ENCODE measurements at places on chromosomes 2 and 18.

- H3K4me3 ChIP-seq: no peak overlapping the region
- H3K27me3 ChIP-seq: no peaks in the 10 kb centered on the region
- DNase-seq: no peak
These were observed 393.9 kb upstream of the TCF4 start for GRCh38 chr18:55981712-55982475.

GRCh38 chr2:144546933-144547332, 27.0 kb upstream of the ZEB2 start:
- H3K36me3 ChIP-seq: no peaks in the 10 kb centered on the region
- H3K27me3 ChIP-seq: no peaks in the 10 kb centered on the region
- H3K4me1 ChIP-seq: no peaks in the 10 kb centered on the region
- H3K27ac ChIP-seq: no peak overlapping the region

- no peak overlapping the region for H3K4me3 ChIP-seq
- no peaks in the 10 kb centered on the region for H3K36me3 ChIP-seq
- no peaks in the 10 kb centered on the region for H3K27me3 ChIP-seq
- H3K4me1 ChIP-seq: no peaks in the 10 kb centered on the region
These were observed 6.5 kb upstream of the GPR35 start for GRCh38 chr2:240618776-240619175.

GRCh38 chr2:196380575-196380974, 209.2 kb upstream of the STK17B start:
- no peak overlapping the region for H3K4me3 ChIP-seq
- no peak for DNase-seq
- H3K36me3 ChIP-seq: no peaks in the 10 kb centered on the region
- H3K27me3 ChIP-seq: no peaks in the 10 kb centered on the region

DNA sequence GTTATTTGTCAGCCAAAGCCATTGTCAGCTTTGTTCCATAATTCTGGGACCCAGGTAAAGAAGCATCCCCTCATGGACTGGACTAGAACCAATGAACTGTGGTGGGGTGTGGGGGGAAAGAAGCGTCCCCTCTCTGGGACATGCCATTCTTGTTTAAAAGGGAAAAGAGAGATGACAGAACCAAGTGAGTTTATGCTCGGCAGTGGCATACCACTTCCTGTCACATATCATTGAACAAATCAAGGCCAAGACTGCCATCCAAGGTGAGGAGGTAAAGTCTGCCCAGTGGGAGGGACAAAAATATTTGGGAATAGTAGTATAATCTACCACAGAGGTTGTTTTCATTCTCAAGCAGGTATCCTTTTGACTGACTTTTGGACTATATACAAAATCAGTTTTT, 4.7 kb upstream of the GLS start:
- H3K27ac ChIP-seq: no peak overlapping the region
- H3K4me3 ChIP-seq: no peak overlapping the region
- no peaks in the 10 kb centered on the region for H3K4me1 ChIP-seq
- no peak for DNase-seq
- H3K36me3 ChIP-seq: no peaks in the 10 kb centered on the region
- no peaks in the 10 kb centered on the region for H3K27me3 ChIP-seq

DNA sequence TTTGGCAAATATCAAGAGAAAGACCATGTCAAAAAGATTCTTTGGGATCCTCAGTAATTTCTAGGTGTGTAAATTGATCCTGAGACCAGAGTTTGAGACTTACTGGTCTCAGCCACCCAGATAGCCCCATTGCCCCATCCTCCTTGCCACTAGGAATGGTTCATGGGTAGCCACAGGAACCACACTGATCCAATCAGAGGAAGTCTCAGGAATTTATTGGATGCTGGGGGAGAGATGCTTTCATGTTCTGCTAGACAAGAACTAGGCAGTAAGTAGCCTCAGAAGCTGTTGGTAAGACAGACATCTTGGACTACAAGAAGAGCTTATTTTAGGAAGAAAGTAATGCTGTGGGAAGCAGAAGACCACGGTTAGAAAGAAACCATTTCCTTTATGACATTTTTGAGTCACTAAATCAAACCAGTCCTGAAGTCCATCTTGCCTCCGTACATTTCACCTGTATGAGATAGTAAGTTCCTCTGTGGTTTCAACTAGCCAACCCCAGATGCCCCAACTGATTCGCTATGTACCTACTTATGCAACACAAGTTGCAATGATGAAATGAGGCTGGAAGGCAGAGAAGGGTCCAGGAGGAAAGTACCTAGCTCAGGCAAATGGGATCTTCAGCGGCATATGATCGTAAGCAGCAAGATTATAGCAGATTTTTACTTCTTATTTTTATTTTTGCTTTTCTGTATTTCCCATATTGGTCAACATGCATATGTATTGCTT, 3.6 kb upstream of the ST3GAL5 start:
- DNase-seq: no peak
- H3K27me3 ChIP-seq: no peaks in the 10 kb centered on the region
- no peak overlapping the region for H3K4me3 ChIP-seq
- no peak overlapping the region for H3K27ac ChIP-seq

DNA sequence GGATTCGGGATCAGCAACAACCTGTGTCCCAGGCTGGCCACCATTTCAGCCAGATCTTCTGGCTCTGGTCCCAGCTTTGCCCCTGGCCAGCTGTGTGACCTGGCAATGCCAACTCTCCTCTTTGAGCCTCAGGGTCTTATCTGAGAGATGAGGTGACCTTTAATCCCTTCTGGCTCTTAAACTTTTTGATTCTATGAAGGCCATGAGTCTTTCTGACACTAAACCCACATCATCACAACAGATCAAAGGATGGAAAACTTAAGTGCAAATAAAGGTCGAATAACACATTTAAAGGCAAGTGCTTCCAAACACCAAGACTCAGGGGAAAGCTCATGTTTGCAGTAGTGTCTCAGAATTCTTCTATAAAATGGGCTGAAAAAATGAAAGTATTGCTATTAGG, 491.8 kb upstream of the NRP2 start:
- no peak for DNase-seq
- no peaks in the 10 kb centered on the region for H3K4me1 ChIP-seq
- H3K36me3 ChIP-seq: no peaks in the 10 kb centered on the region

DNA sequence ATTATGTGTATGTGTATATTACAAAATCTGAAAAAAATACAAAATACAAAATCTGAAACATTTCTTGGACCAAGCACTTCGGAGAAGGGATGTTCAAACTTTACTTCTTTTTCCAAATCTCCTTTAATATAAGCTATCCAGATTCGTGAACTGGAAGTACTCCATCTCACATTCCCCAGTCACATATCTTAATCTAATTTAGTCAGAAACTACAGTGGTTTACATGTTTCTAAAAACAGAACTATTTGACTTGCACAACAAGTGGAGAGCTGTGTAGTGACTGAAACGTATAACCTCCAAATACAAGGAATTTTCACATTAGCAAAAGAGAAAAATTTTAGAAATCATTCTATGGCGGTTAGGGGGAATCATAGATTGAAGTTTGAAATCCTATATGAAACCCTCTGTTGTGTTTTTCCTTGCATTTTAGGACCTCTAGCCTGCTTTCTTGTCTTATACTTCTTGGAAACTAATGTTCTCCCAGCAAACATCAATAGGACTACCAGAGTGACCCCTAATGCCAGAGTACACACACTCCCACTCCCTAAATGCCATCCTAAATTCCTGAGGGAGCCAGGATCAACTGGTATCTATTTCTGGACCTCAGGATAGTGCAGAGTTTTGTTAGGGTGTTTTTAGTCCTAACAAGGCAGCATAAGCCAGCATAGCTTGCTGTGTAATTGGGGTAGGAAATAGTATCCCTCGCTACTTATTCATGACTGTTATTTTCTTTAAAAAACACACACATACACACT, 30.2 kb upstream of the ROCK1 start:
- DNase-seq: no peak
- H3K27ac ChIP-seq: peak overlapping the region; percentile 68
- H3K36me3 ChIP-seq: no peaks in the 10 kb centered on the region
- H3K4me1 ChIP-seq: no peaks in the 10 kb centered on the region

- H3K27ac ChIP-seq: no peak overlapping the region
- DNase-seq: no peak
- peaks cover 28% of the 10 kb centered on the region for H3K4me1 ChIP-seq
- H3K36me3 ChIP-seq: no peaks in the 10 kb centered on the region
These were observed 5.5 kb downstream of the MEX3C start for GRCh38 chr18:51192026-51192425.

GRCh38 chr2:134785659-134786430, 52.6 kb upstream of the ACMSD start:
- H3K4me3 ChIP-seq: no peak overlapping the region
- no peak for DNase-seq
- no peaks in the 10 kb centered on the region for H3K27me3 ChIP-seq
- no peak overlapping the region for H3K27ac ChIP-seq
- no peaks in the 10 kb centered on the region for H3K36me3 ChIP-seq
- H3K4me1 ChIP-seq: no peaks in the 10 kb centered on the region

GRCh38 chr2:181553244-181553643, 96.1 kb downstream of the ITGA4 start:
- H3K27me3 ChIP-seq: no peaks in the 10 kb centered on the region
- no peaks in the 10 kb centered on the region for H3K4me1 ChIP-seq
- no peak overlapping the region for H3K4me3 ChIP-seq
- no peak overlapping the region for H3K27ac ChIP-seq
- H3K36me3 ChIP-seq: no peaks in the 10 kb centered on the region

- H3K4me1 ChIP-seq: peaks cover 12% of the 10 kb centered on the region
- no peaks in the 10 kb centered on the region for H3K27me3 ChIP-seq
- H3K27ac ChIP-seq: no peak overlapping the region
- H3K36me3 ChIP-seq: no peaks in the 10 kb centered on the region
- no peak overlapping the region for H3K4me3 ChIP-seq
These were observed 257.7 kb downstream of the PTGR3 start for GRCh38 chr18:74951165-74951760.

DNA sequence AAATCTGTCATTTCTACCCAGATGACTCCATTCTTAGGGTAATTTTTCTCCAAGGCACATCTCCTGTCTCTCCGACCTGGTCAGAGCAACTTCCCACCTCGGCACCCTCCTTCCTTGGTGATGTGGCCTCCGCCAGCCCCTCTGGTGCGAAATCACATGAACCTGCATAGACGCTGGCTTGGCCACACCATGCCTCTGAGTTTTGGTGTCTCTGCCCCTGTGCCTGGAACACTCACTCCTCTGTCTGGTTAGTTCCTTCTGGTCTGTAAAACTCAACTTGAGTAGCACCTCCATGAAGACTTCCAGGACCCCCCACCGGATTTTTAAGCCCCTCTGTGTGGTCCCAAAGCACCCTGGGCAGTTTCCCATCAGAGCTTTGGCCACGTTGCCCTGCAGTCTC, 83.2 kb upstream of the OTOS start:
- no peak for DNase-seq
- no peak overlapping the region for H3K4me3 ChIP-seq
- H3K4me1 ChIP-seq: no peaks in the 10 kb centered on the region
- no peak overlapping the region for H3K27ac ChIP-seq

DNA sequence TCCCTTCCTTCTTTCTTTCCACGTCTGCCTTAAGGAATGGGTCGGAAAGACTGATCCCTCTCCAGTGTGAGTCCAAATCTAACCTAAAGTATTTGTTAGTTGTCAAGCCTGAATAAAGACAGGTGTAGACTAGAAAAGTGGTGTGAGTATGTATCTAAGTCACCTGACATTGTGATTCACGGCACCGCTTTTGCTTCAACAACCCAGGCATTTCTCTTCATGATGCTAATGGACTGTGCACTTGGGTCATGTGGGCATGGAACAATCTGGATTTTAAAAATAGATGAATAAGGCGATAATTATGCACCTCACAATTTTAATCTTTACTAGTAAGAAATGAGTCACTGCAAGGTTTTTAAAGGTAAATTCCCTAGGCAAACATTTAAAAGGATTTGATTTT, 107.5 kb downstream of the LIPG start:
- no peaks in the 10 kb centered on the region for H3K36me3 ChIP-seq
- no peak for DNase-seq
- no peaks in the 10 kb centered on the region for H3K27me3 ChIP-seq
- no peak overlapping the region for H3K4me3 ChIP-seq

- H3K4me3 ChIP-seq: no peak overlapping the region
- no peaks in the 10 kb centered on the region for H3K27me3 ChIP-seq
- no peak overlapping the region for H3K27ac ChIP-seq
- DNase-seq: no peak
- H3K36me3 ChIP-seq: no peaks in the 10 kb centered on the region
These were observed 156.1 kb upstream of the CYRIA start for GRCh38 chr2:16821692-16822091.

DNA sequence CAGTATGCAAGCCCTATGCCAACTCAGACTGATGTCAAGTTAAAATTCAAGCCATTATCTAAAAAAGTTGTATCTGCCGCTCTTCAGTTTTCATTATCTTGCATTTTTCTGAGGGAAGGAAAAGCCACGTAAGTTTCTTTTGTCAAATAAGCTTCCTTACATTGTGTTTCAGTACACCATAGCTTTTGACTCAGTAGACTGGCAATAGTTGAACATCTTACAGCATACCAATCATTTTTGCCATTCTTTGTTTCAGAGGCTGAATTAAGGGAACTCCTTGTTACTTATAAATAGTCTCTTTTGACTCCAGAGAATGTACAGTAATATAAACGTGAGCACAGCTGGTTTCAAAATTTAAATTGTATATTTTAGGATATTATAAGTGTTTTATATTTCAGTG, 120.6 kb downstream of the EHBP1 start:
- no peaks in the 10 kb centered on the region for H3K27me3 ChIP-seq
- H3K36me3 ChIP-seq: peaks cover 54% of the 10 kb centered on the region
- no peak for DNase-seq

- H3K4me3 ChIP-seq: no peak overlapping the region
- no peaks in the 10 kb centered on the region for H3K27me3 ChIP-seq
- DNase-seq: no peak
- H3K4me1 ChIP-seq: no peaks in the 10 kb centered on the region
- no peaks in the 10 kb centered on the region for H3K36me3 ChIP-seq
These were observed 102.3 kb upstream of the RFX8 start for GRCh38 chr2:101577173-101577572.

GRCh38 chr2:232781765-232782164, 5.4 kb upstream of the KCNJ13 start:
- no peak for DNase-seq
- no peak overlapping the region for H3K27ac ChIP-seq
- H3K27me3 ChIP-seq: no peaks in the 10 kb centered on the region
- H3K36me3 ChIP-seq: no peaks in the 10 kb centered on the region

DNA sequence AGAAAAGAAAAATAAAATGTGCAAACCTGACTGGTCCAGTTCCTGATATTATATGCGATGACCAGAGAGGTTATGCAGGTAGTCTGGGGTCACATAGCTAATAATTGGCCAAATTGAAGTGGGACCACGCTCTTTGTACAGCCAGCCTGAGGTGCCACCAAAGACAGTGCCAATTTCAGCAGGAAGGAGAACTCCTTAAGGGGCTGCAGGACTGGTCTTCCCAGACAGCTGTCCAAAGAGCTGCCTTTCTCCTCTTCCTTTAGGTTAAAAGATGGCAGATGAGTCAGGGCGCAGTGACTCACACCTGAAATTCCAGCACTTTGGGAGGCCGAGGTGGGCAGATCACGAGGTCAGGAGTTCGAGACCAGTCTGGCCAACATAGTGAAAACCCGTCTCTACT, 95.5 kb downstream of the ACKR3 start:
- H3K4me3 ChIP-seq: no peak overlapping the region
- no peaks in the 10 kb centered on the region for H3K36me3 ChIP-seq
- H3K27me3 ChIP-seq: no peaks in the 10 kb centered on the region
- no peak for DNase-seq
- peaks cover 38% of the 10 kb centered on the region for H3K4me1 ChIP-seq
